Osteoblast (primary cell): ENCODE measurements at places on chromosomes 5 and 9. TPM values are rescaled to one million over a fixed set of nuclear protein-coding genes. Genes with fewer than 3 reads are reported as not detected.

DNA sequence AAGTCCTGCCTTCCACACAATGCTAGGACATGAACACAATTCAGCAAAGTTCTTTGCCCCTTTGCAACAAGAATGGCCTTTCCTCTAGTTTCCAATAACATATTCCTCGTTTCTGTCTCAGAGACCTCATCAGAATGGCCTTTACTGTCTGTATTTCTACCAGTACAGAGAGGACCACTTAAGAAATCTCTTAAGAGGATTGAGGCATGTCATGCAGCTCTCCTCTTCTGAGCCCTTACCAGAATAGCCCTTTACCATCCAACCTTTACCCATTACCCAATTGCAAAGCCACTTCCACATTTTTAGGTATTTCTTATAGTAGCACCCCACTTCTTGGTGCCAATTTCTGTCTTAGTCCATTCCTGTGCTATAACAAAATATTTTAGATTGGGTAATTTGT is 20.3 kb downstream of the TNPO1 start:
- DNase-seq = no peak

The RANBP17 gene
- 4.0 and 5.0 TPM in 2 replicates for total RNA-seq

- no peak for DNase-seq
These were observed 42.3 kb downstream of the TENT4A start for GRCh38 chr5:6755519-6755918.

The C9orf50 gene
- under 0.01 and 0.36 TPM in 2 replicates for total RNA-seq
